ENCODE measurements at places on chromosomes 5 and 9.
A peak's percentile ranks its signal among the peaks of the same experiment; 100 is the strongest.

- no peak for DNase-seq
These were observed 256.7 kb upstream of the CD180 start for GRCh38 chr5:67453111-67453905.

DNA sequence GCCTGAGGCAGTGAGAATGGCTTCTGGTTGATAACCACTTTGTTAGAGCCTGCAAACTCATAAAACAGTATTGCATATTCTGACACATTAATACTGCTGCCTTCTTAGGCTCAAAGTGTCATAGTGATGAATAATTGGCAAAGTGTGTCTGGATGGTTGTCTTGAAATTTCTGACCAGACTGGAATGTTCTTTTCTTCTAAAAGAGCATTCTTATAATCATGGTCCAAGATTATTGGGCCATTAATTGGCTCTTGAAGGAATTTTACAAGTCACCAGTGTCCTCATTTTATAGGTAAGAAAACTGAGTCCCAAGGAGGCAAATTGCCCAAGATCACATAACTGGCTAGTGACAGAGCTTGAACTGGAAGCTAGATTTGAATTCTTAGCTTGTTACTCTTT, 111.7 kb downstream of the PCSK1 start:
- no peak for DNase-seq

DNA sequence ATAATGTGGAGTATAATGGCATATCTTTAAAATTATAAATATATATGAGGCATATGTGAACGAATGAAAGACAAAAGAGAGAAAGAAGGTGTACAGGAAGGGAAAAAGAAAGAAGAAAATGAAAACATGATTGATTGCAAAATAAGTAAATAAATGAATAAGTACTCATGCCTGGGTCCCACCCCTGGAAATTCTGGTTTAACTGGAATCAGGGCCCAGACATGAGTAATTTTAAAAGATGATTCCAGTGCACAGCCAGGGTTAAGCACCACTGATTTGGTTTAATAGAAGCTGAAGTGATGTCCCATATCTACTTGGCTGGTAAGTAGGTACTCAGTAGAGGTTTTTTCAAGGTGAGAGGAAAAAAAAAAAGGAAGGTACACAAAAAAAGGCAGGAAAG, 34.0 kb upstream of the HOMER1 start:
- no peak for DNase-seq

DNA sequence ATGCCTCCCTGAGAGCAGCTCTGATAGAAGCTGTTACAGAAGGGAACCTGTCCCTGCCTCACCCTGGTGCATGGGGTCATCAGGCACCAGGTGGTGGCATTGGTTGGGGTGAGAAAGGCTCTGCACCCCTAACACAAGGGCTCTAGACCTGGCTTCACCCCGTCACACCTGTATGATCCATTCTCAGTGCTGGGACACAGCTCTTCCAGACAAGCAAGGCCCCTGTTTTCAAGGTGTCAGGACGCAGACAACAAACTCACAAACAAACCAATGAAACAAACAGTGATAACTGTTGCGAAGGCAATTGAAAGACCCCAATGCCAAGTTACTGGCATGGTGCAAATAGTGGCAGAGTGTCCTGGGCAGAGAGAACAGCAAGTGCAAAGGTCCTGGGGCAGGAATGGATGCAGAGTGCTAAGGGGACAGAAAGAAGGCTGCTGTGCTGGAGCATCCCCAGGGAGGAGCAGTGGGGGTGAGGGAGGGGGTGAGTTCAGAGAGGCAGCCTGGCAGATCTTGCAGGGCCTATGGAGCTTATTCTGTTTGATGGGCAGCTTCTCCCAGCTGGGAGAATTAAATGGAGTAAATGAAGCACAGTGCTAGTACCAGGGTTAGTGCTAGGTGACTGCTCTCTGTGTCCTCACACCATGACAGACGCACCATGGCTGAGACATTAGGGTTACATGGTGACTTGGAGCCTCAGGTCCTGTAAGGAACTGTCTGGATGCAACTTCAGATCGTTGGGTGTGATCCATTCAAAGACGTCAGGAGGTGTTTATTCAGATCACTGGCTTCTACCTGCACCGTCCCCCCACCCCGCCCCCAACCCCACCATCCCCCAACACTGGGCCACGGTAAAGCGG, 67.9 kb upstream of the UNC5A start:
- no peak for DNase-seq

DNA sequence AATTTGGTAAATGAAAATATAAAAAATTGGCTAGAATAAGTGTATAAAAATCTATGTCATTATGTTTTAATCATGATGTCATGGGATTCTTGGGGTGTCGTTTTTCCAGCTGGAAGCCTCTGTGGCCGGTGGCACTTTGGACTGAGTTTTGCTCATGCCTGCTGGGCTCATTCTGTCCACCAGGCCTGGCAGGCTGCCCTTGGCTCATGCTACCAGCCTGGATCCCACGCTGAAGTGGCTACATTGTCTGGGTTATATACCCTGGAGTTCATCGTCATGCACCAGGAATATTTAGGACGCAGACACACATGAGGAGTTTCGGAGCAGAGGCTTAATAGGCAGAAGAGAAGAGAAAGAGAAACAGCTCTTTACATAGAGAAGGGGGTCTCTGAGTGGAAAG, 1913.7 kb upstream of the WWC1 start:
- no peak for DNase-seq

DNA sequence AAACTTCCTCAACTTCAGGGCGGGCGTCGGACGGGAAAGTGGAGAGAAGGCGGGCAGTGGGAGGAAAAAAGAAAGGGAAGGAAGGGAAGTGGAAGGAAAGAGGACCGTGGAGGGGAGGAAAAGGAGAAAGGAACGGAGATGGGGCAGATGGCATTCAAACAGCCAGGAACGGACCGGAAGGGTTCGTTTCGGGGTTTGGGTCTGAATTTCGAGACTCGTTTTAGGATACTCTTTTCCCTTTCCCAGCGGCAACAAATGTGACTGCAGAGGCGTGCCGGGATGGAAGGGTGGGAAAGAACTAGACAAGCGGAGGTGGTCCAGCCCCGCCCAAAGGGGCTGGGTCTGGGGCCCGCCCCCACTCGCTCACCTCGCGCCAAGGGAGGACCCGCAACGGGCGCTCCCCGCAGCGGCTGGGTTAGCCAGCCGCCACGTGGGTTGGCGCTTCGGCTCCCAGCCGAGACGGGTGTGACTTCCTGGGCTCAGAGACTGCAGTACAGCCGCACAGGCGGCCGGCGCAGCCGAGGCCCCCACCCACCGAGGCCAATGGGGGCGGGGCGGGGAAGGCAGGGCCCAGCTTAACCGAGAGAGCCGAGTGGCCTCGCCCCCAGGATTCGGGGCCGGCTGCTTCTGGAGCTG, 2.7 kb downstream of the VCAN start:
- DNase-seq = peak; percentile 77

DNA sequence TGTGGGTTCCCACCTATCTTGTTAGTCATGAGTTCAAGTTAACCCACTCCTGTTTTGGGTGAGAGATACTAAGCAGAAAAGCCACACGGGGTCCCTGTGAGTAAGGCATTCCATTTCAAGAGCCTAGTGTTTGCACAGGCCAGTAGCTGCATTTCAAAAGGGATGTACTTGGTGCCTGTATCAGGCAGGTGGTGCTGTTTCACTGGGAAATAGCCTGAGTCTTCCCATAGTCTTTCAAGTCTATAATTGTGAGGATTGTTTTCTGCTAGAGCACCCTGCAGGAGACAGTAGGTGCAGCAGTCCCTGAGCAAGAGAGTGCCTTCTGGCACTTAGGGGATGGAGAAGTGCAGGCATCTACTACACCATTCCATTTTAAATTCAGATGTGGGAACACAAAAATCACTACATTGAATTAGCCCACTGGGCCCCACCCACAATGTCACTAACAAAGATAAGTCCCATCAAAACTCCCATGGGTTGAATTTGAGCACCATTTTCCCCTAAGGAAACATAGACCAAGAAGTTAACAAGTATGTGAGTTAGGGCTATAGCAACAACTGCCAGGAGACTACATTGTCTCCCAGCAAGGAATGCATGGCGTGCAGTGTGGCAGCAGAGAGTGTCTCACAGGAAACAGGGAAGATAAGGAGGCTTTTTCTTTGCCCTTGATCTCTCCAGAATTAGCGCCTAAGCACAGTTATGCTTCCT, 263.2 kb downstream of the COX7C start:
- peak; percentile 55 for DNase-seq

DNA sequence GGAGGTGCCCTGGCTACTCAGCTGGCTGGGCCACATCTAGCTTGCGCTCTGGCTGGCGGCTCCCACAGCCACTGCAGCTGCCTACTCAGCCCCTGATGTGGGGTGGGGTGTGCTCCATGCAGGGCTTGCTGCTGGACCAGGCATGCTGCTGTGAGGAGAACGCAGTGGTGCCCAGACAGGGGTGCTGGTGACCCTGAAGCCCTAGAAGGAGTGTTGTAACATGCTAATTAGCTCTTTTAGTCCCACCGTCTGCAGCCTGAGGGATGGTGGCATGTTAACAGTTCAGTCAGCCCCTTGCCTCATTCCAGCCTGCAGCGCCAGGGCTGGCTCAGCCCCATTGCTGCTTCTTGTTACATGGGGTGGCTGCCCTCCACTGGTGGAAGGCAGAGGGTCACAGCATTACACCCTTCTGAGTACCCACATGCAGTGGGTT, 642.3 kb downstream of the DMRTA1 start:
- no peak for DNase-seq

- DNase-seq = no peak
These were observed 497.6 kb upstream of the CD180 start for GRCh38 chr5:67693956-67694809.

DNA sequence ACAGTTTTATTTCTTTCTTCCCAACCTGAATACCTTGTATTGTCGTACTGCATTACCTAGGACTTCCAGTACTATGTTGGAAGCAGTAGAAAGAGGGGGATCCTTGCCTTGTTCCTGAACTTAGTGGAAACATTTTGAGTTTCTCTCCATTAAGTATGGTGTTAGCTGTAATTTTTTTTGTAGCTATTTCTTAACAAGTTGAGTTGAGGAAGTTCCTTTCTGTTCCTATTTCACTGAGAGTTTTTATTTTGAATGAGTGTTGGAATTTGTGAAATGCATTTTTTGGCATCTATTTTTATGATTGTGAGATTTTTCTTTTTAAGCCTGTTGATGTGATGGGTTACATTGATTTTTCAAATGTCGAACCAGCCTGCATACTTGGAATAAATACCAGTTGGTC, 49.0 kb downstream of the FSD1L start:
- no peak for DNase-seq

DNA sequence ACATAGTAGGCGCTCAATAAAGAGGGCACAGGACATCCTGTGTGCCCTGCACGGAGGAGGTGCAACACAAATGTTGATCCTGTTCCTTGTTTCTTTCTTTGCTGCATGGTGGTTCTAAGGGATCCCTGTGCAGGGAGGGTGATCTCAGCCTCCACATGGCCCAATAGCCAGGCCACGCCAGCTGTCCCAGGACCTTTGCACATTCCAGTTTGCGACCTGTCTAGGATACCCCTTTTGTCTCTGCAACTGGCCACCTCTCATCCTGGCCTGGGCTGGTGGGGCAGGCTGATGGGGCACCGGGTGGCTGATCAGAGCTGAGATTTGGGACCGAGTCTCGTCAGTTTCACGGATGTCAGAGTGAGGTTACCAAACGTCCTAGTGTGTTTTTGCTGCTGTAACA, 79.5 kb downstream of the CFAP77 start:
- no peak for DNase-seq

- no peak for DNase-seq
These were observed 591.2 kb downstream of the TLR4 start for GRCh38 chr9:118295413-118295812.

GRCh38 chr9:81886665-81887064, 41.6 kb upstream of the SPATA31D4 start:
- no peak for DNase-seq

DNA sequence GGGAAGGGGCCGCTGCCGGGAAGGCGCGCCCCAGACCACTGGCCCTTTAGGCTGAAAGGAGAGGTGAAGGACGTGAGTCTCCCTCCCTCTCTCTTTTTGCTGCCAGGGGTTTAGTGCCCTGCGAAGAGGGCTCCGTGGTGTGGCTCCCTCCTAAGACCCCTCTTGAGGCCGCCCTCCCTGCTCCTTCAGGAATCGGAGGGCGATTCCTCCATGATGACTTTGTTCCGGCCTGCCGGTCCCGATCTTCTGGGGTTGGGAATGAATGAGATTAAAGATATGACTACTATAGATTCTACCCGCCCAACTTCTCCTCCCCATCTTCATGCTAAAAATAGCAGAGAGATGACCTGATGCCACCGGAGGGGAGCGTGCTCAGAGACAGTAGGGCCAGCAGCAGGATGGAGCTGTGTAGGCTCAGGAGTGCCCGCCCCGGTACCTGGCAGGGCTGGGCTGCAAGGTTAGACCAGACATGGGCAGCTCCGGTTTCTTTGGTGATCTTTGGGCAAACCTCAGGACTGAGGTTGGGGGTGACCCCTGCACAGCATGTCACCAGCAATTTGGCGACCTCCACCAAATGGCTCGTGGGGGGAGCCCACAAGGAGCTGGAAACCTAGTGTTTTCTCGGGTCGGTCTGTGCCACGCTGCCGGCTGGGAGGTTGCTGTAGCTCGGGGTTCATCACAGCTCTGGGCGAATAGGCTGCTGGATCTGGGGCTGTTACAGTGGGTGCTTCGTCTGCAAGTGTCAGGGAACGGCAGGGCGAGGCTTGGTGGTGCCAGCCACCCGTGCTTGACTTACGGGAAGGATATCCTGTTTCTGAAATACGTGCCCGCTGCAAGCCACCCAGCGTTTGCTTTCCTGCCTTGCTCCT, 1.7 kb downstream of the OLFM1 start:
- DNase-seq = no peak

DNA sequence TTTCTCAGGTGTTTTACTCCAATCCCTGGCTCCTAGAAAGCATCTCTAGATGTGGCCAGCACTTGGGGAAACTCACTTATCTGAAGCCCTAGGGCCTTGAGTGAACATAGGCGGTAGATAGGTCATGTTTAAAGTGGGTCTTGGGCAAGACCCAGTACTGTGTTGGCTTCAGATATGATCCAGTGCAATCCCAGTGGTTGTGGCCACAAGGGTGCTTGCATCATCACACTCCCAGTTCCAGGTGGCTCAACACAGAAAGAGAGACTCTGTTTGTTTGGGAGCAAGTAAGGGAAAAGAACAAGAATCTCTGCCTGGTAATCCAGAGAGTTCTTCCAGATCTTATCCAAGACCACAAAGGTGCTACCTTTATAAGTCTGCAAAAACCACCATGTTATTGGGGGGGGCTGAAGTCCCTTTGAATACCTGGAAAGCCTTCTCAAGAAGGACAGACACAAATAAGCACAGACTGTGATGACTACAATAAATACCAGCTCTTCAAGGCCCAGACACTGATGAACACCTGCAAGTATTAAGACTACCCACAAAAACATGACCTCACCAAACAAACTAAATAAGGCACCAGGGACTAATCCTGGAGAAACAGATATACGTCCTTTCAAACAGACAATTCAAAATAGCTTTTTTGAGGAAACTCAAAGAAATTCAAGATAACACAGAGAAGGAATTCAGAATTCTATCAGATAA, 114.7 kb downstream of the LURAP1L start:
- DNase-seq = no peak

- DNase-seq = no peak
These were observed 13.1 kb upstream of the BNC2 start for GRCh38 chr9:16883586-16883985.

- no peak for DNase-seq
These were observed 40.0 kb upstream of the SPTLC1 start for GRCh38 chr9:92155221-92155620.

Data from erythroblast (primary cell).